ENCODE measurements at places on chromosomes 11 and 22.

DNA sequence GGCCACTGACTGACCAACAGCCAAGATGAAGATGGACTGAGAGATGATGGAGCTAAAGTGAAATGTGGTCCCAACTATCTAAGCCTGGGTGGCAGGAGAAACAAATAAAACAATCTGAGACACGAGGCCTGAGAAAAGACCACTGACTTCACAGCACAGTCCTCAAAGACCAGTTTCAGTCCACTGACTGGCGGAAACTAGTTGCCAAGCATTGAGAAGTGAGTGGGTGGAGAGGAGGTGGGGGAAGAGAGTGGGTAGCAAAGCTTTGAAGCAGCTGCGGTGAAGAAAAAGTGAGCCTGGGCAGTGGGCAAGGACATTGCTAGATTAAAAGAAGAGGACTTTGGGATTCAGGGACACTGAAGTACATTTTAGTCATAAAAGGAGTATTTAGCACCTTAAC lies 1.9 kb downstream of the MS4A1 start:
- no peak for DNase-seq

GRCh38 chr11:64234647-64235379 lies 429 bp downstream of the VEGFB start:
- no peak for DNase-seq

DNA sequence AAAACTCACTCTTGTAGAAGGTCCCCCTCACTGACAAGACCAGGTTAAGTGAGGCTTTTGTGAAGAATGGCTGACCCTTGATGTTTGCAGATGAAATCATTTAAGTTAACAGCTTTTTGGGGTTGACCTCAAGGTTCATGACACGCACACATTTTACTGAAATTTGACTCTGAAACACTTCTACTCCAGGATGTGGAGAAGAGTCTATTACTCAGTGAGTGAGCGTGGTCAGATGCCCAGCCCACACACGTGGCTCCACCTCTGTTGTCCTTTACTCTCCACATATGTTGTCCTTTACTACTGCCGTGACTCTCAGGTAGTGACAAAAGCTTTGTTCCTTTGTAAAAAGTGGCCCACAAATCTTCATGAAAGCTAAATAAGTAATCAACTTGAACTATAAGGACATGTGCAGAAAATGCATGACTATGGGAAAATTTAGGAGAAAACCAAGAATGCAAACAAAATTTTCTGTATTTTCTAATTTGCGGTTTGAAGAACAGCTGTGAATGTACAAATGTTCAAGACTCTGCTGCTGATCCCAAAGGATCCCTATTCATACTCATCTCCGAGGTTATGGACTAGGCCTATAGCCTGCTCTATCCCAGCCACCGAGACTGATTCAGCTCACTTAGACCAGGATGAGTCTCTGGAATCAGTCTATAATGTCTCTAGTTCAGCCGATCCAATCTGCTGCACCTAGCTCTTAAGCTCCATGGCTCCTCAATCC lies 22.4 kb downstream of the XRRA1 start:
- DNase-seq = no peak

DNA sequence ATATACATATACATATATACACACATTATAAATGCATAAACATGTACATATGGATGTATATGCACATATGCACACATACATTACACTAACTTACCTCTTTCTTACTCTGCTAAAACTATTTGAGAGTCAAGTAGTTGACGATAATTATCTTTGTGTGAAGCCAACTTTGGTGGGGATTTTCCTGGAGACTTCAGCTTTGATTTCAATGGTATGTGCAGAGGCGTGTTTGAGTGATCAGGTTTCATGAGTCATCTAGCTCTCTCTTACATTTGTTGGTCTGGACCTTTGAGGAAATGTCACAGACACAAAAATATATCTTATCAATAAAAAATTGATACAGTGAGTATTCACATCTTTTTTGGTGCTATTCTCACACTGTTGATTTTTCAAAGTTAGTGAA lies 769.1 kb upstream of the LUZP2 start:
- DNase-seq = no peak

- DNase-seq = no peak
Measured at GRCh38 chr22:19176732-19177131, 1.8 kb downstream of the SLC25A1 start.

GRCh38 chr11:127862406-127862805 lies 725.0 kb downstream of the ETS1 start:
- DNase-seq = no peak

- DNase-seq = no peak
Measured at GRCh38 chr11:19442554-19442910, 201.8 kb upstream of the E2F8 start.

DNA sequence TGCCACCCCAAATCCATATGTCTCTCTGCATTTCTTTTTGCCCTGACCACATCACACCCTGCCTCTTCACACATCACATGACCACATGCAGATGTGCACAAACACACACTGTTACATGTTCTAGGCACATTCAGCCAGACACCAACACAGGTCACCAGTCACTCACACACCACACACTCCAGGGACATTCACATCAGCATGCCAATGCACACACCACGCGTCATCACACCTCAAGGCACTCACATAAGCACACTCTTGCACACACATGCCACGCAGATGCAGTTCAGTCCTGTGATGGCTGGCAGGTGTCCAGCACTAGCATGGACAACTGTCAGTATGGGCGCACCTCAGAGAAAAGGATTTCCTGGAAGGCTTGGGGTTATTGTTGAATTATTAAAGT lies 77.0 kb upstream of the MYOD1 start:
- DNase-seq = no peak

DNA sequence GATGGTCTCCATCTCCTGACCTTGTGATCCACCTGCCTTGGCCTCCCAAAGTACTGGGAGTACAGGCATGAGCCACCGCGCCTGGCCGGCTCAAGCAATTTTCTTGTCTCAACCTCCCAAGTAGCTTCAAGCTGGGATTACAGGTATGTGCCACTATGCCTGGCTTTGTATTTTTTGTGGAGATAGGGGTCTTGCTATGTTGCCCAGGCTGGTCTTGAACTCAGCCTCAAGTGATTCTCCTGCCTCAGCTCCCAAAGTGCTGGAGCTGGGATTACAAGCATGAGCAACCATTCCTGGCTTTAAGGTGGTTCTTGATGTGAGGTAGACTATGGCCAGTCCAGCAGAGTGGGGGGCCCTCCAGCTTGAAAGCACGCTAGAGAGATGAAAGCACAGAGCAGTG lies 7.6 kb downstream of the POLR2F start:
- DNase-seq = no peak

DNA sequence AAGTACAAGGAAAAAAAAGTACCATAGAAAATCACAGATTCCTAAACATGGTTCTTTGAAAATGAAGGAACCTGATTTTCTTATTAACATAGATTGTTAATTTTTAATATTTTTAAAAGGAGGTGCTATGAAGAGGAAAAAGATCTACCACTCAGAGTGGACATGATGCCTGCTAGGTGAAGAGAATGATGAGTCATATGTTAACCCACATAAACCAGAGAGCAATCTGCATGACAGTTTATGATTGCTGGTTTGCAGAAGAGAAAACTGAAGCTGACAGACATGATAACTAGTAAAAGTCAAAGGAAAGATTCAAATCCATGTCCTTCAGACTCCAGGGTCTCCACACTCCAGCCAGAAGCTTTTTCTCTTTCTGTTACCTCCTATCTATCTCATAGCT lies 1231.7 kb downstream of the LRRC4C start:
- DNase-seq = no peak

DNA sequence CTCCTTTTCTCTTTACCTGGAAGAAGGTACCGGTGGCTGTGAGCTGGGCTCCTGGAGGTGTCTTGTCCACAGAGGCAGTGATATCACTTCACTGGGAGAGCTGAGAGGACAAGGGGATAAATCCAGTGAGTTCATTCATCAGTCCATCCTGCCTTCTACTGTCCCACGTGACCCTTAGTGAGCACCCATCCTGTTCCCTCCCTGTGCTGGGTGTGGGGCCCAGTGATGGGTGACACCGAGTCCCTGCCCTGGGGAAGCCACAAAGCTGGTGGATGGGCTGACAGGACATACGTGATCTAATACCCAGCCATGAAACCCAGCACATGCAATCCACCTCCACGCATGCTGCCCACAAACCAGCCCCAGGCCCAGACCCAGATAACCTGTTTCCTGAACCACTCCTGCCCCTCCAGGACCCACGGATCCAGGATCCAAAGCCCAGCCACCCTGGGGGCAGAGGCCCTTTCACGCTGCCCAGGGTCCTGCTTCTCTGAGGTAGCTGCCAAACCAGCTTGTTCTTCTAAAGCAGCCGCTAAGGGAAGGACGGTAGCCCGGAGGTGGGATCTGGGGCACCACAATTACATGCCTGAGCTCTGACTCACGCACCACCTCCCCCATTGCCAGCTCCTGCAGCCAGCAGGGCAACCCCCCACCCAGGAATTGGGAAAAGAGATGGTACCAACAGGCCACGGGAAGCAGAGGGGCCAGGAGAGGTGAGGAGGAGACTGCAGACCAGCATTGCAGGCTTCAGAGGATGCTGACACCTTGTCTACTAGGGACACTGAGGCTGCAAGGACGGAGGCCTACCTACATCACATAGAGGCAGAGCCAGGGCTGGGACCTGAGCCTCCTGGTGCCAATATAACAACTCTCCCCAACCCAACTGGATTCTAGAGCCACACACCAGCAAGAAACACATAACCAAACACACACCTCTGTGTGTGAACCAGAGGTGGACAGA lies 35.2 kb downstream of the GDPD5 start:
- no peak for DNase-seq

DNA sequence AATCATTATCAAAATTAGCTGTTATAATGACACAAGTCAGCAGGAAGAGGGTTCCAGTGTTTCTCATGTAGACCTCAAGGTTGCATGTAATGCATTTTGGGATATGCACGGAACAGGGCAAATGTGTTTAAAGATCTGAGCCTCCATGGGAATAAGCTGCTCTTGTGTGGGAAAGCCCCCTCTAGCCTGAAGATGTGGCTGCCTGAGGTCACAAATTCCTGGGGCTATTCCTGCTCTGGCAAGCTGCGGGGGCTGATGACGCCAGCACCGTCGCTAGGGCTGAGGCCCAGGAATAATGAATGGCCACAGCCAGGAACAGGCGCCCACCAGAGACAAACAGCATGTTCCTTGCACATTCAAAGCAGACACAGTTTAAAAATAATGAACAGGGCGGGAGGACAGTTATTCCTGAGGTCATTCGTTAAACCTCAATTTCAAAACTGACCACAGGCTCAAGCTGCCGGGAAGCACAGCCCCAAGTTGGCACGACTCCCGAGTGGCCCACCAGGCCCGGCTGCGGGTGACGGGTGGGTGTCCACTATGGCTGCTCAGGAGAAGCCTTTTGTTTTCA lies 11.7 kb downstream of the OSBPL5 start:
- no peak for DNase-seq

Measured in pons (tissue), 1 donor.